Activated CD4-positive, alpha-beta memory T cell treated with anti-CD3 and anti-CD28 coated beads, Interleukin-2, amount 10 ng/mL, durations not matched to agents 7 days and 5 days (primary cell): ENCODE measurements at places on chromosomes 13 and 19. TPM values are rescaled to one million over a fixed set of nuclear protein-coding genes. Genes with fewer than 3 reads are reported as not detected.

DNA sequence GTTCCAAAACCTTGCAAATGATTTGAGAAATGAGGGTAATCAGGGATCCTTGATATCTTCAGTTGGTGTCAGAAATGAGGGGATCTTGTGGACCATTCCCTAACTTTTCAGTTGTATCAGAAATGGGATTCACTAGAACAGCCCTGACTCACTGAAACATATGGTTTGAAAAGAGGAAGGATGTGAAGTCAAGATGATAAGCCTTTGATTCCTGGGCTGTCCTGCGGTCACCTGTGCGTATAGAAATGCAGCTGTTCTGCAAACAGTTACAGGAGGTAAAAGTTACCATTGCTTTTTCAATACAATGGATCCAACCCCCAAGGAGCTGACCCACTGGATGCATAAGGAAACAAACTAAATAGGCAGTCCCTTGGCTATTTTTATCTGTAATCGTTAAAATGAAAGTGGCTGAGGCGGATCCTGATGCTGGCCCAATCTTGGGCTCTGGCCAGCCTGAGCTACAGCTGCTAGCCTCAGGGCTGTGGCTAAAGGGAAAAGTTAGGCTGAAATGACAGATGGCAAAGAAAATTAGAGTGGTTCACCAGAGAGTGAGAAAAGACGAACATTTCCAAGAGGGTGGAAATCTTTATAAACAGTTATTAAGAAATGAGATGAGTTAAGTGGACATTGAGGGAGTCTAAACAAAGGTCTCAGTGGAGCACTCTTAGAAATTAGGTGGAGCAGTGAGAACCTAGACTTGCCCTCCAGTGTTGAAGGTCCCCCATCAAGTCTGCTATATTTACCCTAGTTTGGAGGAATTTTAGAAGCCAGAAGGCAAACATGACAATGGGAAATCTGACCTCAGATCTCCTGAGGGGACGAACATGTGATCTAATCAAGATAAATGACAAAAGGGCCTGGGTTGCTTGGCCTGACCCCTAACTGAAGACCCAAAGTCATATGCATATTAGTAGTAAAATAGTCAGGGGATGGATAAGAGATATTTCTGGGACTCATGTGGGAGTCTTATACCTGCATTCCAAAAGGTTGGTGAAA lies 7.6 kb downstream of the SIGLECL1 start:
- DNase-seq = peak; percentile 34

The RAB3A gene
- total RNA-seq = 5.3 TPM

- DNase-seq = no peak
These were observed 68.6 kb downstream of the FOXO1 start for GRCh38 chr13:40597735-40598365.

DNA sequence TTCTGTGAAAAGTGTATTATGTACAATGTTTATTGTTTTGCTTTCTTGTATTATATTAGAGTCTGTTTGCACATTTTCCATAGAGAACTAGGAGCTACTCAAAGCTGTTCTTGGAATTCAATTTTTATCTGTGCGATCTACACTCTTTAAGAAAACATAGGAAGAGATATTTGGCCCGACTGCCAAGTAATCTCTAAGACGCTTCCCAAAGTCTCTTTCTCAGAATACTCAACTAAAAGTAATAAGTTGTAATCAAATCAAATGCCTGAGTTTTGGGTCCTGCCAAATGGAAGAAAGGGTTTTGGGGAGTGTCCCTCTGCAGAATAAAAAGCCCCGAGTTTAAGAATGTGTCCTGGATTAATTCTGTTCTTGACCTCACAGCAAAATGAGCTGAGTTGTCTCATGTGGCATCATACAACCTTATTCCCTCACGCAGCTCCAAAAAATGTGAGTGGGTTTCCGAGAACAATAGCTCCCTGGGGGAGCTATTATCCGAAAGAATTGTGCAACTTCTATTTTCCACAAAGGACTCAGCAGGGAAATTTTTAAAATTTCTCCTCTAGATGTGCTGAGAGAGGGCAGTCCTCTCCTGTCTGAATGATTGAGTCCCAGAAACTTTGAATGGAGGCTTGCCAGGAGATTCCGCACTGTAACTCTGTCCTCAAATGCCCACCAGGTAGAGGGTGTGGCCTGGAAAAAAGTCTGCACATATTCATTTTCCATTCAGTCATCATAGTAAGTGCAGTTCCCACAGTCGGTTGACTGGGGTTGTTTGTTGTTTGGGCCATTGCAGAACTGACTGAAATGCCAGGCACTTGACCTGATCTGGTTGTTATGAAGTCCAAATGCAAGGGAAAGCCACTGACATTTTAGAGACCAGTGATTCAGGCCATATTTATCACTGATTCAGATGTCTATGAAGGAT lies 280.0 kb upstream of the SOX21 start:
- DNase-seq = no peak

The SIGLEC11 gene
- total RNA-seq = not detected
